ENCODE measurements at places on chromosomes 12 and 14.

GRCh38 chr14:89810101-89810500, 144.4 kb downstream of the EFCAB11 start:
- no peak for DNase-seq

DNA sequence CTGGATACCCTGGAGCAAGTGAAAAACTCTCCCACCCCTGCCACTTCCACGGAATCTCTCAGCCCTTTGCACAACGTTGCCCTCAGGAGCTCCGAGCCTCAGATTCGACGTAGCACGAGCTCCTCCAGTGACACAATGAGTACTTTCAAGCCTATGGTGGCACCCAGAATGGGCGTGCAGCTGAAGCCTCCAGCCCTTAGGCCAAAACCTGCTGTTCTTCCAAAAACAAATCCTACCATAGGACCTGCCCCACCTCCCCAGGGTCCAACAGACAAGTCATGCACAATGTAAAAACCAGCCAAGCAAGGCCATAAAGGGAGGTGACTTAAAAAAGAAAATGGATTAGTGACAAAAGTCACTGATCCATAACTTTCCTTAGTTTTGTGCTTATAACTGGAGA, 79.7 kb downstream of the KICS2 start:
- DNase-seq, result no peak

DNA sequence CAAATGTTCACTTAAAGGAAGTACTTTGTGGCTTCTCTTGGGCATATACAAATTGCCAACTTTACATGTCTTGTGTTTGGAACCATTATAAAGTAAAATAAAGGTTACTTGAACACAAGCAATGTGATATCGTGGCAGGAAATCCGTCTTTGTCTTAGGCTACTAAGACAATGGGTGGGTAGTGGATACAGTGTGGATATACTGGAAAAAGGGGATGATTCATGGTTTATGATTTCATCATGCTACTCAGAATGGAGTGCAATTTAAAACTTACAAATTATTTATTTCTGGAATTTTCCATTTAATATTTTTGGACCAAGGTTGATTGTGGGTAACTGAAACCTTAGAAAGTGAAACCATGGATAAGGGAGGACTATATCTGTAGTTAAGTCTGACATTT, 48.4 kb downstream of the MYRFL start:
- no peak for DNase-seq

DNA sequence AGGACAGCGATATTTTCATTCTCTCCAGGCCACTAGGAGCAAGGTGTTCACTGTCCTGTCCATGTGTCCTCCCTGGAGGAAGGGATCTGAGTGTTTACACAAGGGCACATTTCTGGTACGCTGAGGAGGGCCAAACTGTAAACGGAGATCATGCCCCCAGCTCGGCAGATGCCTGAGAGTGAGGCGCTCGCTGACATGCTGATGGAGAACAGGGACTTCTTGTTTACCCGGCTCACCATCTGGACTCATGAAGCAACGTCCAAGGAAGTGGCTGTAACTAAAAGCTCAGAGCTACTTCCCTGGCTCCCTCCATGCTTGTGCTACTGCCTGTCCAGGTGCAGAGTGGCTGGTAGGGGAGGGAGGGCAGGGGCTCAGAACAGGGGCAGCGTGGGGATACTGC, 43.4 kb upstream of the KCNA1 start:
- DNase-seq, result no peak

DNA sequence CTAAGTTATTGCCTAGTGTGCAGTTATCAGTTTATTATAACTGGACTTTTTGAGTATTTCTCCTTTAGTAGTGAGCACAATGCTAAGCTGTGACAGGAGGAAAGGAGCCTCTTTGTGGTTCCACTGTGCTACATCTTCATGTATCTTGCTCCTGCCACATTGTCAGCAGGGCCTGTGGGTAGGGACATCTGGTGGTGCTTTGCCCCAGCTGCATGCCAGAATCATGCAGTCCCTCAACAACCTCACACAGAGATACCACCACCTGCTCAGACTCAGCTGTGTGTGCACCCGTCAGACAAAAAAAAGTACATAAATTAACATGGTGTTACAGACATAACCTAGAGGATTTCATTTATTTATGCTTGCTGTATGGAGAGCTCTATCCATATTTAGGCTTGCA, 51.1 kb downstream of the MIS18BP1 start:
- DNase-seq, result no peak

- no peak for DNase-seq
These were observed 797 bp downstream of the SLC11A2 start for GRCh38 chr12:51025338-51025835.

GRCh38 chr14:84929086-84929485, 600.9 kb upstream of the FLRT2 start:
- DNase-seq, result no peak

DNA sequence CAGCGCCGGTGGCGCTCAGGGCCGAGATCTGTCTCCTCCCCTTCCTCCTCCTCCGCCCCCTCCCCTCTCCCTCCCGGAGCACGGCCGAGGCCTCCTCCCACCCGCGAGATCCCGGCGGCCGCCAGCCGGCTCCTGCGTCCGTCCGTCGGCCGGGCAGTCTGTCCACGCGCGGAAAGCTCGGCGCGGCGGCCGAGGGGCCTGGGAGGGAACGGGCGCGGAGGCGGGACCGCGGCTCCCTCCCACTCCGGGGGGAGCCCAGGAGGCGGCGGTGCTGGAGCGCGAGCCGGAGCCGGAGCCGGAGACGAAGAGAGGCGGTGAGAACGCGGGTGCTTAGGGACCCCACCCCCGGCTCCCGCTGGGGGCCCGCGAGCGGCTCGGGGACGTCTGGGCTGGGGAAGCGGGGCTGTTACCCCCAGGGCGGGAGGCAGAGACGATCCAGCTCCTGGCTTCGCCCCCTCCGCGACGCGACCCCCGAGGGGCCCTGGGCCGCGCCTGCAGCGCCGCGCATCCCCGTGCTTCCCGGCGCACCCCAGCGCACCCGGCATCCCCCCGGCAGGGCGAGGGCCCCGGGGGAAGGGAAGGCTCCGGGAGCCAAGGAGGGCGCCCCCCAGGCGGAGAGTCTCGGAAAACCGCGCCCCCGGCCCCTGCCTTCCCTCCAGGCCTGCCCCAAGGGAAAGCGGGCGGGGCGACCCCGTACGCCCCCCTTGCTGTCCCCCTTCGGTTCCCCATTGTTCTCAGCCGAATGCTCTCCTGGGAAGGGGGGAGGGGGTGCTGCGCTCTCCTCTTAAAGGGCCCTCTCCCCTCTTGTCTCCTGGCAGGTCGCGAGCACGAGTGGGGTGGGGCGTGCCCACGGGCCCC, at the start of gene DTX1:
TSS of gene DTX1 (plus strand) at position 100 of the 858 bp plus-strand sequence. CDS start 1,463 bp downstream, outside the sequence.
- DNase-seq, result no peak

DNA sequence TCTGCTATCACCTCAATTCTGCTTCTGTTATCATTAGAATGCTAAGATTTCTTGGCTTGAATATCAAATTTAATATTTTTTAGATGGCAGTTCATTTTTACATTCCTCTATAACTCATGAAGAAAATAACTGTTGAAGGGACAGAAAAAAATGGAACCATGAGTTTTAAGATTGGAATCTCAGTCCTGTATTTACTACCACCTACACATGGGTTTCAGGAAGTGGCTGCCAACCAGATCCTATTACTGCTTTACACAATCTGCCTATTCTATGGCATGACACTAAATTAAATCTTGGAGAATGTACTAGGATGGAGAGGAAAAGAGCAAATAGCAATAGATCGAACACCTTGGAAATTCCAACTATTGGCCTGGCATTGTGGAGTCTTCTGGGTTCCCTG, 140.8 kb downstream of the DUSP6 start:
- no peak for DNase-seq

DNA sequence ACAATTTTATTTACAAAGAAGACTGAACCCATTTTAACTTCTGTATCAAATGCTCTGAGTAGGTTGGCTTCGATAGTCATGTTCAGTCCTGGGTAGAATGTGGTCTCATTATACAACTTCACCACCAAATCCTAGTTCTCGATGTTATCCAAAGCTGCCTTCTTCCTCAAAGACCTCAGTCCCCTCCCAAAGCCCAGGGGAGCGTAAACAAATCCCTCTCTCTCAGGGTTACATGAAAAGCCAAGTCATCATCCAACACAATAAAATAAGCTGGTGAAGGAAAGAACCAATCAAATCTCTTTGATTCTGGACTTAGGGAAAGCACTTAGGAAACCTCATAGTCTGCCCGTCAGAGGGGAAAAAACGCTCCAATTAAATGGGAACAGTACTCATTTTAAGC, 9.1 kb downstream of the PTCSC3 start:
- DNase-seq, result no peak

- DNase-seq, result no peak
These were observed 142.3 kb upstream of the TMCC3 start for GRCh38 chr12:94792693-94793092.

DNA sequence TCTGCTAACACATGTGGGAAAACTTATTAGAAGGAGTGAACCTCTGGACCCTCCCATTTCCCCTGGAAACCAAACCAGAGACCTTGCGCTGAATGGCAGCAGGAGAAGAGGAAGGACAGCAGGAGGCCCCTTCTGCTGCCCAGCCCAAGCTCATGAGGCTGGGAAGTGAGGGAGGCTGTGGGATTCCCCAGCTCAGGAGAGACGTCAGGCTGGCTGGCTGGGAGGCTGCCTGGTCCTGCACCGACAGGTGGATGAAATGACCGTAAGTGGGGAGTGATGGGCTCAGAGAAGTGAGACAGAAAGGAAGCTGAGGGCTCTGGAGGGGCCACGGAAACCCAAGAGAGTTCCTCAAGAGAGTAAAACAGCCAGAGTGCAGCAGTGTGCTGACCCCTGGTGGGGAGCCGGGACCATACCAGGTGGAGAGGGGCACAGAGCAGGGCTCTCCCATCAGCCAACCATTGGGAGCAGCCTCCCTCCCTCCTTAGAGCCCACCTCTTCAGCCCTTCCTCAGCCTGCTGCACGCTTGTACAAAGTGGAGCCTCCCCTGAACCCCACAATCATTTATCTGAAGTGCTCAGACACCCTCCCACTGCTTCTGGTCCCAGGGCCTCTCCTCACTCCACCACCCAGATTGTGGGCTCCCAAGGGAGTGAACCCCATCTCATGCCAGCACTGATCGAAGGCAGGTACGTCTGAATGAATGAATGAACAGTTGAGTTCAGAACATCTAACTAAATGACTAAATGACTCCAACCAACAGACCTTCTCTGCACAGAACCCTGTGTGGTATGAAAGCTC, 14.0 kb downstream of the TAMALIN start:
- peak; percentile 40 for DNase-seq

- DNase-seq, result no peak
These were observed 99.4 kb downstream of the EPS8 start for GRCh38 chr12:15689751-15690191.

DNA sequence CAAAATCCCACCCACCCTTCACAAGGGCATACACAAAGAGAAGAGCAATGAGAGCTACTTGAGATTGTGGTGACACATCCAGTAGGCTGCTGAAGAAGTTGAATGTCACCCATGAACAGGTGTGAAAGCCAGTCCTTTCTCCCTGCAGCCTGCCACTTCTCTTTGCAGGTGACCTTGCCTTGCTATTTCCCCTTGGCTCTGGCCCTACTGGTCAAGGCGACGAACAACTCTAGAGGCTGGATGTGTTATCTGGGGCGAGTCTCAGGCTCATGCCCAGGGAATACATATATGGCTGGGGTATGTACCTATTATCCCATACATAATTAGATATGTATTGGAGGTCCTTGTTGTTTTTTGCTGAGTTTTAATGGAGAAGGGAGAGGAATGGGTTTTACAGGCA, 70.2 kb upstream of the EGLN3 start:
- no peak for DNase-seq

DNA sequence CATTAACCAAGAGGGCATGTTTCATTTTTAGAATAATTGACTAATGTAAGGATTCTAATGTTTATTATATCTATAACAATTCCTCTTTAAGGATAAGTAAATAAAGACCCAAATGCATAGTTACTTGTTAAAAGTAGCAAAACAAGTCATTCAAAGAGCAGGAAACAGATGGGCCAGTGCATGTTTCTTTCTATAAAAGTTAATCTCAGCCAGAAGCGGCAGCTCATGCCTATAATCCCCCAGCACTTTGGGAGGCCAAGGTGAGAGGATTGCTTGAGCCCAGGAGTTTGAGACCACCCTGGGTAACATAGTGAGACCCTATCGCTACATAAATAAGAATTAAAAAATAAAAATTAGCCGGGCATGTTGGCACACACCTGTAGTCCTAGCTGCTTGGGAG, 391.0 kb upstream of the RGS6 start:
- DNase-seq, result no peak

DNA sequence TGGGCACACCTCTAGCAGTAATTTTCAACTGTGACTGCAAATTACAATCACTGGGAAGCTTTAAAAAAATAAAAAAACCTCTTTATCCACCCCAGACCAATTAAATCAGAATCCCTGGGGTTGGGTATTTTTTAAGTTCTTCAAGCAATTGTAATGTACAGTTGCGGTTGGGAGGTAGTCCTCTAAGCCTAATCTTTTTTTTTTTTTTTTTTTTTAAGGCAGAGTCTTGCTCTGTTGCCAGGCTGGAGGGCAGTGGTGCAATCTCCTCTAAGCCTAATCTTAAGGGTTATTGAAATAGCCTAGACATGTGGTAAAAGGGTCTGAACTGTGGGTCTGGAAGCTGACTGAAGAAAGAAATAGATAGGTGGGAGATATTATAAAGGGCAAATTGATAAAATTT, 230.5 kb downstream of the AKAP6 start:
- no peak for DNase-seq

GRCh38 chr14:90297876-90298629, 33.7 kb downstream of the NRDE2 start:
- DNase-seq, result no peak

DNA sequence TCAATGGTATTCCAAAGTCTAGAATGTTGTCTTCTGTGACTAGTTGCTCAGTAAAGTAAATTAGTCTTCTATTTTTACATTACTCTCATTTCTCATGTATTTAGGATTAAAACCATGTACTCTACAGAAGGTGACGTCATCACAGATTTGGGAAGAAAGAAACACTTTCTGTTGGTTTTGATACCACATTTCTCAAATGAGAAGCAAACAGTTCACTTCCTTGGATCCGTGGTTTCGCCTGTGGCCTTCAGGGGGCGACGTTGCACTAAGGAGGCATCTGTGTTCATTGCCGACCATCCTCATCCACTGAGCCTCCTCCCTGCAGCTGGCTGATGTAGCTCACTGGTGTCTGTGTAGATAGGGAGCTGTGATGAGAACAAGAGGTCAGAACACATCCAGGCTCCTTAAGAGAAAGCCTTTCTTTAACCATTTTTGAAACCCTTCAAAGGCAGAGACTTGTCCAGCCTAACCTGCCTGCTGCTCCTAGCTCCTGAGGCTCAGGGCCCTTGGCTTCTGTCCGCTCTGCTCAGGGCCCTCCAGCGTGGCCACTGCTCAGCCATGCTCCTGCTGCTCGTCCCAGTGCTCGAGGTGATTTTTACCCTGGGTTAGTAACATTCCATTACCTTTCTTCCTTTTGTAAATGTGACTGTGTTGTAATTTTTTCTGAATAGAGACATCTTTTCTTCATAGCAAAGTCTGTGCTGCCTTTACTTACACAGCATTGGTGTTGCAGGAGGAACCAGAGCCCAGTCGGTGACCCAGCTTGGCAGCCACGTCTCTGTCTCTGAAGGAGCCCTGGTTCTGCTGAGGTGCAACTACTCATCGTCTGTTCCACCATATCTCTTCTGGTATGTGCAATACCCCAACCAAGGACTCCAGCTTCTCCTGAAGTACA, 220.6 kb upstream of the OR4E1 start:
- peak; percentile 3 for DNase-seq

Data from stimulated activated CD4-positive, alpha-beta T cell treated with anti-CD3 and anti-CD28 coated beads, Interleukin-1b, Interleukin-23, amount 100 ng/mL, for 1 hour (primary cell).